ENCODE measurements at places on chromosomes 5 and 9.

GRCh38 chr5:139592289-139592688 lies 31.1 kb downstream of the UBE2D2 start:
- DNase-seq = no peak

DNA sequence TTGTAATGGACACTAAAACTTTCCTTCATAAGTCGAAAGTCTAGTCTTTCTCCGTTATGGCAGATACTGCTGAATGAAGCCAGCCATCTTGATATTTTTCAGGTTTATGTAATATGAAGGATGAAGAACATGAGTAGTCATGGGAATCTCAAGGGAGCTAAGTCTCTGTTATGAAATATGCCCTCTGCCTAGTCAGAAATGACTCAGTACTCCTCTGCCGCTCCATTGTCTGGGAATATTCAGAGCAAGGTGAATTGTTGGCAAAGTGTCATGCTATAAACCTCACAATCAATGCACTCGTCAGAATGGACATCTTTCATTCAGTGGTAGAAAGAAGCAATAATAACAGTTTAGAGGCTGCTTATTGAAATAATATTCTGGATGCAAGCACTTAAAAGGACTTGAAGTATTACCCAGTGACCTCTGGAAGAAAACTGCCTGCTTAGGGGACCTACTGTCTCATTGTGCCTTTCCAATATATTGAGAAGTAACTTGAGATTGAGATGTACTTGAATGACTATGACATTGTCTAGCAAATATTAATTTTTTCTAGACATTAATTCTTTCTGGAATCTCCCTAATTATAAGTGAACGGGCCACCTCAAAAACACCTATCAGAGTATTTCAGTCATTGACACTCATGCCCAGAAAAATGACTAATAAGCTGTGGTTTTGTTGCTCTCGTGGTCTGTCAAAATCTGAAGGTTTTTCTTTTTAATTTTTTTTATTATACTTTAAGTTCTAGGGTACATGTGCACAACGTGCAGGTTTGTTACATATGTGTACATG lies 1011.5 kb upstream of the ACO1 start:
- DNase-seq = no peak

GRCh38 chr5:124342986-124343385 lies 403.5 kb downstream of the ZNF608 start:
- no peak for DNase-seq

DNA sequence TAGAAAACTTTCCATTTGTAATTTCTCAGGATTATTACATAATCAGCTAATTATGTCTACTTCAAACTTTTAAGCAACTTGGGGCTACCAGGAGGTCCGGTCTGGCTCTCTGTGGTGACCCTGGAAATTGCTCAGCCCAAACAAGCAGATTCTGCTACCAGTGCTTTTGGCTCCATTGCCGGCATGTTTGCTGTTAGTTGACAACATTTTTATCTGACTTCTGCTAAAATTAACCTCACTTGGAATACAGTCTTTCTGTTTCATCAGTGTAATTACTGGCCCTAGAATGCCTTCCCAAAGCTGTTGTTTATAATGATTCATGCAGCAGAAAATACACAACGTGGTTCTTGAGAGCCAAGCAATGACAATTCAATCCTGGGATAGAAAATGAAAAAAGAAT lies 38.5 kb upstream of the FAM81B start:
- no peak for DNase-seq

DNA sequence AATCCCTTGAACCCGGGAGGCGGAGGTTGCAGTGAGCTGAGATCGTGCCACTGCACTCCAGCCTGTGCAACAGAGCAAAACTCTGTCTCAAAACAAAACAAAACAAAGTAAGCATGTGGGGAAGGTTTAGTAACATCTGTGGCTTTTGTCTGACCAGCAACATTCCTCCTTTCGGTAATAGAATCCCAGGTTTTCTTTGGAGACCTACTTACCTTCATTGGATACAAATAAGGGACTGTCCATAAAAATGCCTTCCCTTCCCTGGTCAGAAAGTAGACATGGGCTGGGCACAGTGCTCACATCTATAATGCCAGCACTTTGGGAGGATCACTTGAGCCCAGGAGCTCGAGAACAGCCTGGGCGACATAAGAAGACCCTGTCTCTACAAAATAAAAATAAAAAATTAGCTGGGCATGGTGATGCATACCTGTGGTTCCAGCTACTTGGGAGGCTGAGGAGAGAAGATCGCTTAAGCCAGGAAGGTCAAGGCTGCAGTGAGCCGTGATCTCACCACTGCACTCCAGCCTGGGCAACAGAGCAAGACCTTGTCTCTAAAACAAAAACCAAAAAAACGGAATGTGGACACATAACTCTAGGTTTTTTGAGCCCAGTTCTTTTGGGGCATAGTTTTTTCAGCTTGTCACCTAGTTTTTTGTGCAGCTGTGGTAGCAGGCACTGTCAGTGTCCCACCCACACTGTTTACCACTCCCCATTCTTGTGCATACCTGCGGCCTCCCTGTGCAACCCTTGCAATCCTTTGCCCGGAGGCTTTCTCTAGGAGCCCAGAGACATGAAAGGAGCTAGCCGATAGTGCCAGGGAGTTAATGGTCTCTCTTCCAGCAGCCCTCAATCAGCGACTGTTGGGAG lies 9.0 kb upstream of the SPINK4 start:
- no peak for DNase-seq

GRCh38 chr9:81373294-81373693 lies 316.1 kb downstream of the TLE1 start:
- no peak for DNase-seq

DNA sequence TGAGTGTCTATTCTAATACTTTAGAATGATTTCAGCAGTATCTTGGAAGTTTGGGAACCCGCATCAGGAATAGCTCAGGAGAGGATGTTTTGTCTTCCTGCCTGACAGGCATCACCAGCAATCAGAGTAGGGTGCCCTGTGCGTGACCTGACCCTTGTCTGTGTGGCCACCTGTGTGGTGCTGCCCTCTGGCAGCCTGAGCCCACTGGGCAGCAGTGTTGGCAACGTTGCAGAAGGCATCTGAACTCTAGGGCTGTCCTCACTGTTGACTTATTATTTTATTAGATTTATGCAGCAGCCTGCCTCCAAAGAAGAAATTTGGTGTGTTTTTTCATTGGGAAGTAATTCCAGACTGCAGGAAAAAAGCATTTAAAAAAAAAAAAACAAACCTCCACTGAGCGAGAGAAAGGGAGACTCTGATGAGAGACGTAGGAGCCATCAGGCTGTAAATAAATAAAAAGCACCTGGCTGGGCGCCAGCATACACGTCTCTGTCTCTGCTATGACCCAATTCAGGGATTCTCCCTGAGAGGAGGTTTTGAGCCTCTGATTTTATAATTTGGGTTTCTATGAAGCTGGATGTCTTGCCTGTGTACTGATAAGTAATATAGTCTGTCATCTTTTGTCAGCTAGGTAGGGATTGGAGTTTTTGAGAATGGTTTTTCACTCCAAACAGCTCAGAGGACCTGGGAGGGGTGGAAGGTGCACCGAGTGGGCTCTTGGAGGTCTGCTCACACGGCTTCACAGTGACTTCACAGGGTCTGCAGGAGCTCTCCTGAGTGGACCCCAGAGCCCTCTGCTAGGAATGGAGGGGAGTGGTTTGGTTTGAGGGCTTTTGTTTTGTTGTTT lies 49.0 kb downstream of the FAM78A start:
- no peak for DNase-seq

DNA sequence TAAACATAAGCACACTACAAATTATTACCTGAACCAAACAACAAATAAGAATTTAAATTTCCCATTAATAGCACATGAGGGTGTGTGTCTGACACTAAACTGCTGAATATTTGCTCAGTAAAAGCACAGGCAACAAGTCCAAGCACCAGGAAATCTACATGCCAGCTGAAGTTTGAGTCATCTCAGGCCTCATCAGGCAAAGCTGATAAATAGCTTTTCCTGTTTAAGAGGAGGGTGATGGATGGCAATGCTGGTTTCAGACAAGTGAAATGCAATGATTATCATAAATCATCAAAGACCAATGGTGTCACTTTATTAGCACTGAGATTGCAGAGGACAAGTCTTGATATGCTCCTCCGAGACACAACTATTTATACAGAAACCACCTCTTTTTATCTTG lies 1668.0 kb upstream of the C9orf72 start:
- DNase-seq = no peak

- DNase-seq = no peak
Measured at GRCh38 chr5:39624890-39625289, 200.1 kb upstream of the DAB2 start.

DNA sequence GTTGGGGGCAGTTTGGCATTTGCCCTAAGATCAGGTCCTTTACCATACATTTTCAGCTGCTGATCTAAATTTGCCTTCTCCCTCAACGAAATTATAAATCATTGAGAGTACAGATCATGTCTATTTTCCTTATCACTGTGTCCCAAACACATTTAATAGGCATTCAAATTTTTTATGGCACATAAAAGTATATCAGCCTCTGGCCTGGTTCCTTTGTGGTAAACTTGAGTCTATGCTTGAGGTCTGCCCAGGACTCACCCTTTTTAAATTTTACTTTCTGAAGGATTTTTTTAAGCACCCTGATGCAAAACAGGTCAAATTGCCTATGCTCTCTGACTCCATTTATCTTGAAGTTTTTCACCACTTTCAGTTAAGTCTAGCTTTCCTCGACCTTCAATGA lies 163.6 kb upstream of the GRIN3A start:
- no peak for DNase-seq

DNA sequence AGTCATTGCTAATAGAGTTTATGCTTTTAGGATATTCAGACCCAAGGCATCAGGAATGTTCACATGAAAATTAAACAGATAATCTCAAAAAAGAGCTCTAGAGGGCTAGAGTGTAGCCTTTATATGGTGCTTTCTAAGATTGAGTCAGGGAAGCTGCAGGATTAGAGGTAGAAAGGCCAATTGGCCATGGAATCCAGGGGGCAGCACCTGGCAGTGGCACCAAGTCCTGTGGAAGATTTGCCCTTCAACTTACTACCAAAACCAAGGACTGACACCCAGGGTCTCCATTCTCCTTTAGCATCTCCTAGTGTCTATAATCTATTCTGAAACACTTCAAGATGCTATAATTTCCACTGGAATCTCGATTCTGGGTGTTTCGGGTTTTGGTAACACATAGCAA lies 112.4 kb downstream of the ACER2 start:
- DNase-seq = no peak

Data from hematopoietic multipotent progenitor cell treated with erythropoietin and hydrocortisone succinate and interleukin-3 and kit ligand, for 17 days (in vitro differentiated cells).